ENCODE measurements at places on chromosomes 12 and 14.

- no peak for DNase-seq
Observed at GRCh38 chr12:18864900-18865561, 127.1 kb downstream of the CAPZA3 start.

- no peak for DNase-seq
Observed at GRCh38 chr12:84702001-84702400, 210.6 kb downstream of the SLC6A15 start.

DNA sequence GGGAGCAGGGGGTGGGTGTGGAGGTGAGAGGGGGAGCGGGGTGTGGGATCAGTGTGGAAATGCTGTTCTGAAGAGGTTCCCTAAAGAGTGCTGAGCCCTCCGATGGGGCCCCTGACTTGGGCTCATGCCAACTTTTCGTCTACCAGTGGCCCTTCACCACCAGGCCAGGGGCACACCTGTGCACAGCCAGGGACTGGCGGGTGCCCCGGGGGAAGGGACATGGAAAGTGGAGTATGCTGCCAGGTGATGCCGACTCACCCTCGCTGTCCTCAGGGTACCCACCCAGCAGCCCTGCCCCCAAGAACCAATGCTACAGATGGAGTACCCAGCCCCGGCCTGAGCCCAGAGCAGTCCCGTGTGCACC is 26.2 kb downstream of the AMN start:
- DNase-seq: no peak

DNA sequence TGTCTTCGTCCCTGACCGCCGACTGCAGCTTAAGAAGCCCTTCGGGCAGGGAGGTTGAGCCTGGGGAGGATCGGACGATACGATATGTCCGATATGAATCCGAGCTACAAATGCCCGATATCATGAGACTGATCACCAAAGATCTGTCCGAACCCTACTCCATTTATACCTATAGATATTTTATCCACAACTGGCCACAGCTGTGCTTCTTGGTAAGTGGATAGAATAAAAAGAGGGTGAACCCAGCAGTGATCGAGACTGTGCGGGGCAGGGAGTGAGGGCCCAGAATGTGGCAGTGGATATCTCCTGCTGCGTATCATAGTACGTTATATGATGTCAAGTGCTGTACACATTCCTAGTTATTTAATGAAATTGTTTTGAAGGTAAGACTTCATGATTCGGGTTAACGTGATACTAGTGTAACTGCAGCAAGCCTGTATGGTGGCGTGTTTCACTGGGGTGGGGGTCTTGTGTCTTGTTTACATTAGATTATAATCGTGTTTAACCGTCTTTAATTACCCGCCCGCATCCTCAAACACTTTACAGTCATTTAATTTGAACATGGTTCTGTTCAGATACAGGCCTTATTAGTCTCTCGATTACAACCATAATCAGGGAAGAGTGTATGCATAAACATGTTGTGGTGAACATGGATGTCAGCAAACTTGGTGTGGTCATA is 1.3 kb downstream of the NAA30 start:
- no peak for DNase-seq

- DNase-seq: no peak
Observed at GRCh38 chr14:101813171-101813759, 51.8 kb downstream of the PPP2R5C start.

DNA sequence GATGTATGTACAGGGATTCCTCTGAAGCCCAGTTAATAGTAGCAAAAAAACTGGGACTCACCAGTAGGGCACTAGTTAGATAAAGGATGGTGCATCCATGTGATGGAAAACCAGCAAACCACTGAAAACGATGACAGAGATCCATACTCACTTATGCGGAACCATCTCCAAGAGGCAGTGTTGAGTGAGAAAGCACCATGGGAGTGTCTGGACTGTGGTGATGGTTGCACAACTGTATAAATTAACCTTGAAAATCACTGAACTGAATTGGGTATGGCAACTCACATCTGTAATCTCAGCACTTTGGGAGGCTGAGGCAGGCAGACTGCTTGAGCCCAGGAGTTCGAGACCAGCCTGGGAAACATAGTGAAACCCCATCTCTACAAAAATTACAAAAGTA is 53.6 kb upstream of the ZFP36L1 start:
- DNase-seq: no peak

DNA sequence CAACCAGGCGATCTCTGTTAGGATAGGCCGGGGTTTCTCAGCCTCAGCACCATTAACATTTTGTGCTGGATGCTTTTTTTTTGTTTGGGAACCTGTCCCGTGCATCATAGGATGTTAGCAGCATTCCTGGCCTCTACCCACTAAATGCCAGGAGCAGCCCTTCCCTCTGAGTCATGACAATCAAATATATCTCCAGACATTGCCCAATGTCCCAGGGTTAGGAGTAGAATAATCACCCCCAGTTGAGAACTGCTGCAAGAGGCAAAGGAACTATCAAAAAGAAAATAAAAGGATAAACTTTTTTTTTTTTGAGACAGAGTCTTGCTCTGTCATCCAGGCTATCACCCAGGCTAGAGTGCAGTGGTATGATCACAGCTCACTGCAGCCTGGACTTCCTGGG is 76.0 kb downstream of the ACACB start:
- no peak for DNase-seq

DNA sequence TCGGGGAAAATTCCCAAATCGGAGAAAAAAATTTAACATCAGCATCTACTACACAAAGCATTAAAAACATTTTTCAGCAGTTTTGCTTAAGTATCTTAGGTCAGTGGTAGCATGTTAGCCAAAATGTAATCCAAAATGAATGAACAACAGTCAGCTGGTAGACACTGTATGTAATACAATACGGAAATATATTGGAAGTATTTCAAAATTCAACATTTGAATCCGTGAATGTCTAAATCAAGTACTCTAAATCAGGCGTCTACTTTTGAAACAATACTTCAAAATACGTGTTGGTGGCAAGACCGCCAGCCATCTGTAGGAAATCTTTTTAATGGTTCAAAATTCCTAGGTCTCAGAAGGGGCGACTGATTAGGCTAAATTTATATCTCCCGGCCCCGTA is 1.1 kb downstream of the SCAF11 start:
- DNase-seq: no peak

- DNase-seq: no peak
Observed at GRCh38 chr14:48670939-48671338, 915.2 kb downstream of the RPS29 start.

DNA sequence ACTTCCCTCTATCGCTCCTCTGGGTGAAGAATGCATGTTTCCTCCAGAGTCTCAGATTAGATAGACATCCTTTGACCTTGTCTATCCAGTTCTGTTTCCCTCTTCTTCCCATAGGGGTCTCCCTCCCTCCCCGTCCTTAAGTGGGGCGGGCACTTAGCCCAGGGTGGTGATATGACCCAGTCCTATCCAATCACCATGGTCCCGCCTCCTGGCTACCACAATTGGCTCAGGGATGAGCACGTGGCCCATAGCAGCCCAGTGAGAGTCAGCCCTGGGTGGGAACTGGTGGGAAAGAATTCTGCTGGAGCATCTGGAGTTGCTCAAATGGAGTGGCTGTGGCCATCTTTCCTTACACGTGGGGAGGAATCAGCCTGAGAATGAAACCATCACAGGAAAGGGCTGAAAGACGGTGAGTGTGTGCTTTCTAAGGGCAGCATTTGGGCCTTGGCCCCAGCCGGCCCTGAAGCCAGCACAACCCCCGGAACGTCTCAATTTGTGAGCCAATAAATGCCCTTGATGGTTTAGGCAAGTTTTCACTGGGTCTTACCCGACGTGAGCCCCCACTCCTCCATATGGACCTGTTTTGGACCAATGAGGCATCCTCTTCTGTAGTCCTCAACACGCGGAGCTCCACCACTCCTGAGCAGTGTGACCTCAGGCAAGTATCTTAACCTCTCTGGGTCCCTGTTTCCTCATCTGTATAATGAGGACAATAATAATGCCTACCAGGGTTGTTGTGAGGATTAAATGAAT is 14.4 kb upstream of the MLXIP start:
- DNase-seq: no peak

GRCh38 chr12:58893495-58893894 is 26.8 kb downstream of the LRIG3 start:
- no peak for DNase-seq

DNA sequence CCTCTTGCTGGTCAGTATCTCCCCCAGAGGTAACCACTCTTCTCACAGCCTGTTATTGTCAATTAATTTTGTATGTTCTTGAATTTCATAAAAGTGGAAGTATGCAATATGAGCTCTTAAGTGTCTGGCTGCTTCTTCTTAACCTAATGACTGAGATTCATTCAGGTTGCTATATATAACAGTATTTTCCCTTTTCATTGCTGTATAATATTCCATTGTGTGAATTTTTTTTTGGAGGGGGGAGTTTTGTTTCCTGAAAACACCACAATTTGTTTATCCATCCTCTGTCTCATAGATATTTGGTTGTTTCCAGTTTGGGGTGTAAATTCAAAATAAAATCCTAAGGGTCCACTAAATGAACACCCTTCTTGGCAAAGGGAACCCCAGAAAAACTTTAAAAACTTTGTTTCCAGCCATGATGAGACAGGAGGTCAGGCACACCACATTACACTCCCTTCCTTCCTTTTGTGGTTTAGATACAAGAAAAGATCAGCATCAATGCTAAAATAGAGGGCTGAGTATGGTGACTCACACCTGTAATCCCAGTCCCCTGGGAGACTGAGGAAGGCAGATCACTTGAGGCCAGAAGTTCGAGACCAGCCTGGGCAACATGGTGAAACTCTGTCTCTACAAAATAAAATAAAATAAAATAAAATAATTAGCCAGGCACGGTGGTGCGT is 4.1 kb upstream of the DAO start:
- no peak for DNase-seq

- no peak for DNase-seq
Observed at GRCh38 chr14:35998303-35998702, 172.2 kb downstream of the BRMS1L start.

DNA sequence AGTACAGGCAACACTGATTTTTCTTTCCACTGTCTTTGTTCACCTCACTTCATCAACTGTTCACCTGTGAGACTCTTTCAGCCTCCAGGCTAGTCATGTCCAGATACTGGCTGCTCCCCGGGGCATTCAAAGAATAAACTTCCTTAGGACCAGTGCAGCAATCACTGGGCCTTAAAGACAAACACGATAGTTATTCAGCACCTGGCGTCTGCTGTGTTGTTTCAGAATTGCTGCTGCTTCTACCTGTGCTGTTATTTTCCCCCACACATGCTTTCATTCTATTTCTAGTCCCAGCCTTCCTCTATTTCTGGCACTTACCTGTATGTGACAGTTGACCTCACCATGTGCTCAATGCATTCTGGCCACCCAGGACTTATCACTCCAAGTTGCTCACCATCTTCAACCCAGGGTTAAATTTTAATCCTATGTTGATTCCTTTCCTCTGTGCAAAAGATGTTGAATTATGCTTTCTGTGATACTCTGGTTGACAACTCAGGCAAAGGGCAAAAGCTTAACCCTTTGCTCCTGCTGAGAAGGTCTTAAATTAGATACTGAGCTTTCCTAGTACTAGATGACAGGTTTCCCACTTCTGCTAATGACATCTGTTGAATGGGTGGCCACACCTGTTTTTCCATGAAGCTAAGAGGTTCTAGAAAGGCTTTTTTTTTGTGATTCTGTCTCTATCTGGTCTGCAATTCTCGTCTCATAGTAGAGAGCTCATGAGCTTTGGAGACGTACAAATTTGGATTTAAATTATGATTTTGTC is 41.4 kb downstream of the PTPRQ start:
- DNase-seq: no peak

GRCh38 chr12:82793751-82794281 is 107.1 kb downstream of the TMTC2 start:
- no peak for DNase-seq

DNA sequence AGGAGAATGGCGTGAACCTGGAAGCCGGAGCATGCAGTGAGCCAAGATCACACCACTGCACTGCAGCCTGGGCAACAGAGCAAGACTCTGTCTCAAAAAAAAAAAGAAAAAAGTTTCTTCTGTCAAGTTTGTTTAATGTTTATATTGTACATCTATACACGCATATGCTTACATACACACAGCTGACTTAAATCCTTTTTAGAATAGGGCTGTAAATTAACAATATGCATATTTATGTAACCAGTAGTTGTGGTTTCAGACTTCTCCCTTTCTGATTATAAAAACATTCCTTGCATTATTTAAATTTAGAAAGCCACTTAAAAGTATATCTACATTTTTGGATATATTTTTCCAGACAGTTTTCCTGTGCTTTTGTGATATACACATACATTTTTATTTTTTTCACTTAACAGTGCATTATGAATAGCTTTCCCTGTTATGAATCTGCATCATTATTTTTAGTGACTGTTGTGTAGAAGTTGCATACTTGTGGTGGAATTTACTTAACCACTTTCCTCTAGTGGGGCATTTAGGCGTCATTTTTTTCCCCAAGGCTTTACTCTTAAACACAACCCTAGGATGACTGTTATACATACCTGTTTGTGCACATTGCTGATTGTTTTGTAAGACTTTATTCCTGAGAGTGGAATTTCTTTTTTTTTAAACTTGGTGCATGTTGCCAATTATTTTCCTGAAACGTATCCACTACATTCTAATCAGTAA is 29.4 kb downstream of the POLR3B start:
- no peak for DNase-seq

DNA sequence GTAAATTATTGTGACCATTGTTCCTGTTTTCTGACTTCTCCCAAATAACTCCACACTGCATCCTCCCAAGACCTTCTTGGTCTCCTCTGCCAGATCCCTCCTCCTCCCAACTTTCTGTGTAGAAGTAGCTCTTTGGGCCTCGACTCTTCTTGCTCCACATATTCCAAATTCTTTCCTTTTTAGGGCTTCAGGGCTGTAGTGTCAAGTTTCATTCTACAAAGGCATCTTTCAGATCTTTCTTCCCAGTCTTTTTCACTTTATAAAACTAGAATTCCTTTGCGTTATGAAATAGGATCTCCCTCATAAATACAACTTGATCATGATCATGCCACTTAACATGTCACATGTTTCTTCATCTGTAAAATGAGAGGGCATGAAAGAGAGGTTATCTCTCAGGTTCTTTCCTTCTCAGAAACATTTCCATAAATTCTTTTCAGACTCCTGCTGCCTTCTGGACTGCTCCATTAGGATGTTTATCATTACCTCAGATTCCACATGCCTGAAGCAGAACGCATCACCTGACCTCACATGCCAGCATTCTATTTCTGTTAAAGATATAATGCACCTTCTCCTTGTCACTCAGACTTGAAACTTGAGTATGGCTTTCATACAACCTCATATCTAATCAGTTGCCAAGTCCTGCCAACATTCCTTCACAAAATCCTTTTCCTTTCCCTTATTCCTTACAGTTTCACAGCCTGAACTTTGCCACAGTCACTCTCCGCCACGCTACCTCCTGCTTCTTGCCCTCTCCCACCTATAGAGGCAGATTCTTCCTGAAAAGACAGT is 8.5 kb downstream of the SLC38A1 start:
- no peak for DNase-seq

All from activated T-helper 1 cell treated with Interleukin-2 at 50 U/mL for 16 hours (primary cell).